Endodermal cell (in vitro differentiated cells): ENCODE measurements at places on chromosomes 3 and 15. TPM values are rescaled to one million over a fixed set of nuclear protein-coding genes. Genes with fewer than 3 reads are reported as not detected.

CHRNA7 gene
- total RNA-seq = 5.0 to 7.5 TPM (median 7.2 TPM) in 3 replicates

TMEM207 gene
- not detected in 3 replicates for total RNA-seq

GRCh38 chr3:64708456-64708855, 20.7 kb upstream of the ADAMTS9 start:
- no peak overlapping the region for H3K27ac ChIP-seq
- H3K27me3 ChIP-seq = peaks cover 46% of the 10 kb centered on the region
- H3K4me1 ChIP-seq = peaks cover 3% of the 10 kb centered on the region
- H3K4me3 ChIP-seq = no peak overlapping the region
- no peak for DNase-seq
- no peaks in the 10 kb centered on the region for H3K36me3 ChIP-seq

- no peak overlapping the region for H3K27ac ChIP-seq
- no peaks in the 10 kb centered on the region for H3K36me3 ChIP-seq
- no peak for DNase-seq
Observed at GRCh38 chr3:46422617-46423016, 15.6 kb downstream of the CCRL2 start.

DNA sequence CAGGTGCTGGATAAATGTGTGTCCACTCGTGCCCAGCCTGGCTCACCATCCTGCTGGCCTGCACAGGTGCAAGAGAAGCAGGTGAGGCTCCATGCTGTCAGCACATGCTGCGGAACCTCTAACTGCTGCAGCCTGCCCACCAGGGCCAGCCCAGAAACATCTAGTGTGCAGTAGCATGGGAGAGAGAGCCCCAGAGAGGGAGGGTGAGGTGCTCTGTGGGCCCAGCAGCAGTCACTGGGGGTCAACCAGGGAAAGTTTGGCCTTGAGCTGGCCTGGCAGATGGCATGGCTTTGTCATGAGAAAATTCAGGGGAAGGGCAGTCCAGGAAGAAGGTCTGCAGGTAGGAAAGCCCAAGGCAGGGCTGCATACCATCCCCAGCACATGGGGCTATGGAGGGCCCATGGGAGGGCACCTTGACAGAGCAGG, 18.2 kb upstream of the PRR23E start:
- no peaks in the 10 kb centered on the region for H3K4me1 ChIP-seq
- no peak for DNase-seq
- H3K27ac ChIP-seq = no peak overlapping the region
- H3K36me3 ChIP-seq = no peaks in the 10 kb centered on the region
- H3K27me3 ChIP-seq = no peaks in the 10 kb centered on the region

DNA sequence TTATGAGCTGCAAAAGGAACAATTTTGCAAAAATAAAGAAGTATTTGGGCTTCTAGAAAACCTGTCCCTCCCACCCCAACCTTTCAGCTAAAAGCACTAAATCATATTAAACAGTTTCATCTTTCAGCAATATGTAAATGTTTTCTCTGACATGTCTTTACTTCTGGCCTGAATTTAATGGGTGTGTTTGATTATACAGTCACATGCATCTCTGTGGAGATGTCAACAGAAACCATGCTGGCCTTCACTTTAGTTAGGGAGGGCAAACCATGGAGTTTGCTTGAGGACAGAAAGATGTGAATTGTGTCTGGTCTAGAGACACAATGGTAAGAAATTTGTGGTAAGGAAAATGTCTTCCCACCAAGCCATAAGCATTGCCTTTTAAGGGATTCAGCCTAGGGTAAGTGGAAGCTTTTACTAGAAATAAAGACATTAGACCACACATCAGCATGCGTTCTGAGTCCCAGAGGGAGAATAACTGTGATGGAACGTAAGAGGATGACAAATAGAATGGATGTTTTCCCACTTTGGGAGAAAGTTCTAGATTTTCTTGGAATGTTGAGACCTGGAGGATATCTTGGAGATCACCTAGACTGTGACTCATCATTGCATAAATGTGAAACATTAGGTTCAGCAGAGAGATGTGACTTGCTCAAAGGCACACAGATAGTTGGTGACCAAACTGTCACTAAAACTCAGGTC, 68.9 kb downstream of the ST8SIA2 start:
- no peak overlapping the region for H3K27ac ChIP-seq
- peaks cover 5% of the 10 kb centered on the region for H3K4me1 ChIP-seq
- H3K4me3 ChIP-seq = no peak overlapping the region
